ENCODE measurements at places on chromosomes 6 and 20.

GRCh38 chr6:162026031-162026430 is 701.5 kb downstream of the PRKN start:
- no peak for DNase-seq

- no peak for DNase-seq
Measured at GRCh38 chr20:58649288-58650180, 1.5 kb upstream of the STX16 start.

DNA sequence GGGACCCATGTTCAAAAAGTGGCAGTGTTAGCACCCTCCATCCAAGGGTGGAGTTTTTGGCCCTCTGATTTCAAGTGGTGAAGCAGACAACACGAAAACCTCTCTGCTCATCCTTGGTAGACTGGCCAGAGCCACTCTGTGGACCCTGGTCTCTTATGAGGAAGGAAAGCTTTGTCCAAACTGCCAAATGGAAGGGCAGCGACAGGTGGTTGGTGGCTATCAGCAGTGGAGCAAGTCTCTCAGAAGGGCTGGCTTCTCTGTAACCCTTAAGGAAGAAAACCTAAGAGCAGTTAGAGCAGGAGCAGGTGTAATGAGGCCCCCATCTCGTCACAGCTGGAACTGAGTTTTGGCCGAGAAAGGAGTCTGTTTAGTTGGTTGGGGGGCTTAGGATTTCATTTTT is 155.8 kb downstream of the SLC16A10 start:
- no peak for DNase-seq

DNA sequence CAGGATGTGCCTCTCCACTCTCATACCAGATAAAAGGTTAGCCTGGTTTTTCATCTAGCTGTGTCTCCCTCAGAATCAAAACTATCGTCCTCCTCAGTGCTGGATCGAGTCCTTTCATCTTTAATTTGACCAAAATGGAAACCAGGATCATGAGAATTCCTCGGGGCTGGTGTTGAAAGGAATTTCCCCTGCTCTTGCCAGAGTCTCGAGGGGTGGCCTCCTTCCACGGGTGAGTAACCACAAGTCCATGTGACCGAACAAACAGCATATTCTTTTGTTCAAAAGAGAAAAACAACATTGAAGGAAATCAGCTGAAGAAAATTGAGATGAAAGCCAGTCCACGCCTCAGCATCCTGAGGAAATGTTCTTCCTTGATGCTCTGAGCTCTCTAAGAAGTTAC is 165.9 kb upstream of the CDYL start:
- no peak for DNase-seq

DNA sequence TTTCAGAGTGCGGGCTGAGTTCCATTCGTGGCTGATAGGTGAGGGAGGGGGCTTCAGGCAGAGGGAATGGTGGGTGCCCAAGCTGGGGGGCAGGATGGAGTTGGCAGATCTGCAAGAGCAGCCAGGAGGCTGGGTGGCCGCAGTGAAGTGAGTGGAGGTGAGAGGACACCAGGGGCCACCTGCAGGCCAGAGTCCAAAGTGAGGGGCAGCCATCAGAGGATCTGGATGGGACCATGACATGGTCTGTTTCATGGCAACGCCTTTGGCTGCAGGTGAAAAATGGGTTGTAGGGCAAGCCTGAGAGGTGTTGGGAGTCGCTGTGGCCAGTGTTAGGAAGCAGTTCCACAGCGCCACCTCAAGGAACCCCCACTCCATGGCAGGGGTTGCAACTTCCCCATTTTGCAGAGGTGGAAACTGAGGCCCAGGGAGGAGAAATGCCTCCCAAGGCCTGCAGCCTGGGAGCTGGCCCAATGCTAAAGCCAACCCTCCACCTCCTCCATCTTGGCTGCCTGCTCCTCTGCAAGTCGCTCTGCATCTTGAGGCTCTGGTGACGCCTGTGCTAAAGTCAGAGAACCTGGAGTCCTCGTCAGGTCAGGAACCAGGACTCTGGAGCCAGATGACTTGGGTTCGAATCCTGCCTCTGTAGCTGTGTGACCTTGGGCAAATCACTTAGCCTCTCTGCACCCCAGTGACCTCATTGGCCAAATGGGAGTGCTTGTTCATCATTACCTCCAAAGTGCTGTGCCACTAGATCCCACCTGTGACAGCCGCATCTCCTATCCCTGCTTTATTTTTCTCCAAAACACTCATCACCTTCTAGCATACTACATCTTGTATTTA is 153.8 kb downstream of the CEBPB start:
- DNase-seq = no peak

GRCh38 chr20:13009682-13010406 is 1.1 kb downstream of the SPTLC3 start:
- no peak for DNase-seq

GRCh38 chr6:124099520-124099919 is 295.9 kb downstream of the NKAIN2 start:
- DNase-seq = no peak

DNA sequence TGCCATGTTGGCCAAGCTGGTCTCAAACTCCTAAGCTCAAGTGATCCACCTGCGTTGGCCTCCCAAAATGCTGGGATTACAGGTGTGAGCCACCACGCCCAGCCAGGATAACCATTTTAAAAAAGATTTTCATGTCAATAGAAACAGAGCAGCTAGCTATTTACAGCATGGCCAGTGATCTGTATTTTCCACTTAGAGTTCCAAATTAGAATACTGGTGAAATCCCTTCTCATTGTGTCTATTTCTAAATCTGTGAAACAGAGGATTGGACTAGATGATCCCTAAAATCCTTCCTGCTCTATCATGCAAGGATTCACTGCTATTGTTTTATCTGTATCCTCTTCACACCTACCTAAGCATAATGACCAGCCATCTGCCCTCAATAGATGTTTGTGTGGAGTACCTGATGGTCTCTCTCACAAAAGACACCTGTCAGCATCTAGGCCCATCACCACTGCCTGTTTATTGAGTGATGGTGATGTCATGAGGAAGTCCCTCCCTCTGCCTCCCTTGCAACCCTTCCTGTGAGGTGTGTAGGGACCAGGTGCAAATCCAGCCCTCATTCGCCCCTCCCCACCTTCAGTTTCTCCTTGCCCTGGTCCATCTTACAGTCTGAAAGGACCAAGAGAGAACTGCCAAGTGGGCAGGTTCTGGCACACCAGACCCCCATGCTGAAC is 26.5 kb upstream of the SMIM29 start:
- no peak for DNase-seq

DNA sequence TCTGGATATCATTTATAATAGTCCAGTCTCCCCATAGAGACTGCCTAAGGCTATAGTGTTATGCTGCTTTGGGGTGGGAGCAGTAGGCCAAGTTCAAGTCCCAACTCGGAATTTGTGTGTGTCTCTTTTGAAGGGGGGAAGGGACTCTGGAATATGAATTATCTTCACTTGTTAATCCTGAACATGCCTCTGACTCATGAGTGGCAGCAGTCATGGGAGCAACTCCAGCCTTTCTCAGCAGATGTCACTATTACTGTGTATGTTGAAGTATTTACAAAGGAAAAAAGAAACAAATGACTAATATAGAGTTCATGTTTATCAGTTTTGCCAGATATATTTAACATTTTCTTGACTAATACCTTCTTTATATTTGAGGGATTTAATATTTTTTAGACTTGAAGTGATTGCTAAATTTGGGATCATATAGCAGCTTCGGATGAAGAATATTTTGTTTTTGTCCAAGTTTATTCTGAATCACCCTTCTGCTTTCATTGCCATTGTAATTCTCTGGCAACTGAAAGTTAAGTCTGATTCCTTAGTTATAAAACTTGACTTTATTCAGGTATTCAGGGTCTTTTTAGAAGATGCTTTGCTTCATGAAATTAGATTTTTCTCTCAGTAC is 23.4 kb downstream of the FAM217A start:
- no peak for DNase-seq

DNA sequence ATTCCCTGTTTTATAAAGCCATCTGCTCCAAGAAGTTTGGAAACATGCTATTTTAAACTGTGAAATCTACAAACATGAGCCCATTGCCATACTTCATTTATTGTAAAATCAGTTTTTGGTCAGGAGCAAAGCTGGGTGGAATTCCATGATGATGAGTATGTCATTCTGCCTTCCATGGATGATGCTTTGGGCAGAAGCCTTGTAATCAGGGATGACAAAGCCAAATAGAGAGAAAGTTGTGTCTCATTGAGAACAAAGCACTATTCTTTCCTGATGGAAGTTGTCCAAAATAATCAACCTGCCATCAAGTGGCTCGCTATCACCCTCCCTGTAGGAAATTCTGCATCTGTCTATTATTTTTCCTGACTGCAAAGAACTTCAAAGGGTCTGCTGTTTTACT is 313.0 kb upstream of the DEFB112 start:
- DNase-seq = no peak

- no peak for DNase-seq
Measured at GRCh38 chr6:14641423-14642135, 524.0 kb downstream of the CD83 start.

DNA sequence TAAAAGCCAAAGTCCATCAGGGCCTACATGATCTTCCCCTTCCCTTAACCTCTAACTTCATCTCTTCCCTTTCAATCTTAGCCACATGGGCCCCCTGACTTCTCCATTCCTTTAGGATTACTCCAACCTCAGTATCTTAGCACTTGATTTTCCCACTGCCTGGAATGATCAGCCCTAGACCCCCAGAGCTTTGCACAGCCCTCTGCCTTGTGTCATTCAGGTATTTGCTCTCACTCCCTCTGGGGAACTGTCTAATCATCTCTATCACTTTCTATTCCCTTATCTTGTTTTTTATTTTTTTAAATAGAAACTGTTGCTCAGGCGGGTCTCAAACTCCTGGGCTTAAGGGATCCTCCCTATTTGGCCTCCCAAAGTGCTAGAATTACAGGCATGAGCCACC is 13.3 kb upstream of the ZNFX1 start:
- DNase-seq = no peak

DNA sequence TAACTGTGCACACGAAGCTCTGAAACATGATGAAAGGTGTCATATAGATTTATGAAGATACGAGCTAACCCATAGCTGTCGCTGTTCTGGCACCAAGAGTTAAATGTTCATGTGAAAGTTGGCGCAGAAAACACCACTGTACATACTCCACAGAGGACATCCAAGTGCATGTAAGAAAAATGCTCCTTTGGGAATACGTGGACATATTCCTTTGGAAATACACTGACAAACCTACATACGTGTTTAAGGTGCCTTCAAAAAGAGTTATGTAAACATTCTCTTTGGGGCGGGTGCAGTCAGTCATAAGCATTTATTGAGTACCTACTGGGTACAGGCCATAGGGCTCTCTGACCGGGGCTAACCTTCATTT is 723 bp upstream of the ARID1B start:
- DNase-seq = no peak

DNA sequence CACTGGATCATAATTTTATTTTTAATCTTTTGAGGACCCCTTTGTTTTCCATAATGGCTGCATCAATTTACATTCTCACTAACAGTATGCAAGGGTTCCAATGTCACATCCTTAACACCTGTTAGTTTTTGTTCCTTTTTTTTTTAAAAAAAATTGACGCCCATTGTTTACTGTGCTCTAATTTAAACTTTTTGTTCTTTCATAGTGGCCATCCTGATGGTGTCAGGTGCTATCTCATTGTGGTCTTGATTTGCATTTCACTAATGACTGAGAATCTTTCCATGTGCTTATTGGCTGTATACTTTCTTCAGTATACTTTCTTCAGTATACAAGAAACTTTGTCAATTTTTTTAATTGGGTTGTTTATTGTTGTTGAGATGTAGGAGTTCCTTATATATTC is 347.0 kb downstream of the RNGTT start:
- no peak for DNase-seq

DNA sequence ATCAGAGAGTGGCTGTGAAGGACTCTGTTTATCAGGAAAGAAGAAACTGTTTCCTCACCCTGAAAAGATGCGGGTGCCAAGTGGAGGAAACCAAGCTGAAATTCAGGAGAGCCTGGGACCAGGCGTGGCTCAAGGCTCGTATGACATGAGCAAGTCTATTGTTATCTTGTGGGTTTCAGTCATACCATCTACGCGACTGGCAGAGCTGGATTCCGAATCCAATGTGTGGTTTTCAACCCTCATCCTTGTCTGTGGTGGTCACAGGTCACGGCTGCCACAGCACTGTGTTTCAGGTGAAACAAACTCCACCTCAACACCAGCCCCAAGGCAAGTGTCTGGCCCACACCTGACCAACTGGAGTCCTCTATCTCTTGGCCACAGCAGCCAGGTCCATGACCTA is 9.1 kb downstream of the MC3R start:
- DNase-seq = no peak

DNA sequence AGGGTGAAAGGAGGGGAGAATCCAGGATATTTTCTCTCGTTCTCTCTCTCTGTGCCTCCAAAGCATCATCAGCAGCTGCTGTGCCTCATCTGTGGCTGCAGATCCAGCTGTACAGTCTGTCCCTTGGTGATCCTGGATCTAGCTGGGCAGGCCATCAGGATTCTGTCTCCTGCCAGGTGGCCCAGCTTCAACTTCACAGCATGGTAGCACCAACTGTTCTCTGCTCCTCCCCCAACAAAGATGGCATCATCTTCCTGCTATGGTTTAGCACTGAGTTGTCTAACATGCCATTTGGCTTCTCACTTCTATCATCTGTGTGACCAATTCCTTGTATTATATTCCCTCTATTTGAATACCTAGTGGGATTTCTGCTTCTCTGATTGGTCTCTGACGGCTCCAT is 28.6 kb upstream of the ARFGEF2 start:
- DNase-seq = no peak

DNA sequence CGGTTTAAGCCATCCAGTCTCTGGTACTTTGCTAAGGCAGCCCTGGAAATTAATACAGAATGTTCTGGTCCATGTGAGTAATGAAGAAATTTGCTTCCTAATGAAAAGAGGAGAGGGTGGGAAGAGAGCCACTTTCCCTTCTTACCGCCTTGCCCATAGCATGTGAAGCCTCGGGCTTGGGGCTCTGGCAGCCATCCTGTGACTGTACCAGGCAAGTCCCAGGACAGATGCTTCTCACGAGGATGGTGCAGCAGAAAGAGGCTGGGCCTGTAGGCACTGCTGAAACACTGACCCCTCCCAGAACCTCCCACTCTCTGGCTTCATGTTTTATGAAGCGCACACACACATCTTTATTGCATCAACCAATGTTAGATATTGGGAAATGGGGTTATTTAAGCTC is 74.8 kb downstream of the IYD start:
- DNase-seq = no peak

DNA sequence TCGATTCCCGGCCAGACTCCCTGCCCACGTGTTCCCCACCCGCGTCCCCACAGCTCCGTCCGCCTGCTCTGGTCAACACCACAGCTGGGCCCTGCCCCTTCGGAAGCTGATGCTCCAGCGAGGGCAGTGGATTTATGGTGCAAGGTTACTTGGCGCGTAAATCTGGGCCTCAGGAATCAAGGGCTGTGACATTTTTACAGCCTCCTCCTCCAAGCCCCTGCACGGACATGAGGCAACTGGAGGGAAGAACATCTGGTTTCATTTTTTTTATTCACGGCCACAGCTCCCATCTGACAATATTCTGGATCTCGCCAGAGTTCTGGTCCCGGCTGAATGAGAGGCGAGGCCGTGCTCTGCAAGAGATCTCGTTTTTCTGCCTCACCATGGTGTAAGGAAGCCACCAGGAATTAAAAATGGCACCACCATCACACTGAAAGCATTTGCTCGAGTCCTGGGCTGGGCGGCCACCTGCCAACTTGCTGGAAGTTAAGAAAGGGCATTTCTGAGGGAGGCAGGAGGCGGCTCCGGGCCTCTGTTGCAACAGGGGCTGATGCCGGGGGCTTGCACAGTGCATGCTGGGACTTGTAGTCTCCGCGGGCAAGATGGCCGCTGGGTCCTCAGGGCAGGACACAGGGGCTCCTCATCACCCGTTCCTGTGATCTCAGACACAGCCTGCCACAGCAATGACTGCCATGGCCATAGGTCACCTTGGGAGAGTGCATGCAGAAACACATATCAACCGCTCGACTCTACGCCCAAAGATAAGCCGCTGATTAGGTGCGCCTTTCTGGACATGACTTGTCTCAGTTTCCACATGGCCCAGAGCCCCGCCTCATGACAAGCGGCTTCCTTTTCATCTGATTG is 148.5 kb downstream of the LY86 start:
- DNase-seq = no peak
